Panc1 (cell line): ENCODE measurements at places on chromosomes 2 and 18. TPM values are rescaled to one million over a fixed set of nuclear protein-coding genes. Genes with fewer than 3 reads are reported as not detected.
A peak's percentile ranks its signal among the peaks of the same experiment; 100 is the strongest.

SALL3 gene
- not detected for total RNA-seq

DNA sequence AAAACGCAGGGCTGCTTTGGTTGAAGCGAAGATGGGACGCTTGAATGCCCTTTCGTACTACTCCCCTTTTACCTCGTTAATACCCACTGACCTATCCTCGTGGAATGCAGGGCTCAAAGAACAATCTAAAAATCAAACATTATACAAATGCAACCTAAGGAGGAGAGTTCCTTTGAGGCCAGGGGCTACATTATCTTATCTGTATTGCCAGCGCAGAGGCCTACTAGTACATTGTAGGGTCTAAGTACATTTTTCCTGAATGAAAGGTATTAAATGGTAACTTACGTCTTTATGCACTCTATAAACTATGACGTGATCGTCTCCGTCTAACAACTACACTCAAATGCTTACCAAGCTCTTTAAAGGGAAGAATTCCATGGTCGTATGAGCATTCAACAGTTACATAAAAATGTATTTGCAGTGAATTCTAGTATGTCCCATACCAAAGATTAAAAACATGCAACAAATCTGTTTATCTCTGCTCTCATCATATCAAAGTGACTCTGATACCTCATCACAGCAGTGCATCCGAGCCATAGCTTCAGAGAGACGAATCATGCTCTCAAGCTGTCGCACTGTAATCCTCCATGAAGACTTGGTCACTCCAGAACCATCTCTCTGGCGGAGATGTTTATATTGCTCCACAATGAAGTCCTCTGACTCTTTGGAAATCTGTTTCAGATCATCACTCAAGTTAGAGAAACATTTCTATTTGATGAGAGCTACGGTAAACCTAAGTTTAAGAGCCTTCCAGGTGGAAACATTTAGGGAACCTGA lies 14.1 kb upstream of the LCT start:
- DNase-seq, result no peak
- H3K36me3 ChIP-seq, result peaks cover 14% of the 10 kb centered on the region
- H3K4me1 ChIP-seq, result no peaks in the 10 kb centered on the region
- H3K27ac ChIP-seq, result no peak overlapping the region
- H3K27me3 ChIP-seq, result no peaks in the 10 kb centered on the region
- no peak overlapping the region for H3K4me3 ChIP-seq

- no peaks in the 10 kb centered on the region for H3K27me3 ChIP-seq
- H3K27ac ChIP-seq, result no peak overlapping the region
- H3K36me3 ChIP-seq, result no peaks in the 10 kb centered on the region
- no peaks in the 10 kb centered on the region for H3K4me1 ChIP-seq
- no peak overlapping the region for H3K4me3 ChIP-seq
Observed at GRCh38 chr18:76386886-76387285, 108.2 kb downstream of the ZNF516 start.

DNA sequence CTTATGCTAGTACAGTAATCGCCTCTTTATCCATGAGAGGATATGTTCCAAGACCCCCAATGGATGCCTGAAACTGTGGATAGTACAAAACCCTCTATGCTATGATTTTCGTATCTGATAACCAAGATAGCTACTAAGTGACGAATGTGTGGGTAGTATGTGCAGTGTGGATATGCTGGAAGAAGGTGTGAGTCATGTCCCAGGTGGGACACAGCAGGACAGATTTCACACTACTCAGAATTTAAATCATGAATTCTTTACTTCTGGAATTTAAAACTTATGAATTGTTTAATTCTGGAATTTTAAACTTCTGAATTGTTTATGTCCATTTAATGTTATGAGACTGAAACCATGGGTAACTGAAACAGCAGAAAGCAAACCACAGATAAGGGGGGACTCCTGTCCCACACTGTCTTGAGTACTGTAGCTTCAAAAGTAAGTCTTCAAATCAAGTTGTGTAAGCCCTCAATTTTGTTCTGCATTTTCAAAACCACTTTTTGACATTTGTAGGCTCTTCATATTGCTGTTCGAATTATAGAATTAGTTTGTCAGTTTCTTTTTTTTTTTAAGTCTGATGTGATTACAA lies 116.0 kb downstream of the LTBP1 start:
- no peaks in the 10 kb centered on the region for H3K27me3 ChIP-seq
- no peak overlapping the region for H3K27ac ChIP-seq
- no peaks in the 10 kb centered on the region for H3K4me1 ChIP-seq
- H3K4me3 ChIP-seq, result no peak overlapping the region

- no peaks in the 10 kb centered on the region; the same call in 1 of the 2 replicates for H3K36me3 ChIP-seq
- DNase-seq, result no peak
- no peak overlapping the region for H3K4me3 ChIP-seq
Observed at GRCh38 chr2:43425659-43426058, 170.2 kb downstream of the THADA start.

- H3K4me3 ChIP-seq, result no peak overlapping the region
- H3K4me1 ChIP-seq, result no peaks in the 10 kb centered on the region
- H3K27ac ChIP-seq, result no peak overlapping the region
- H3K27me3 ChIP-seq, result peaks cover 13% of the 10 kb centered on the region
- DNase-seq, result no peak
- no peaks in the 10 kb centered on the region for H3K36me3 ChIP-seq
Observed at GRCh38 chr2:70627211-70627898, 73.7 kb upstream of the TGFA start.

RBM44 gene
- 0.90 TPM for total RNA-seq

GRCh38 chr2:225932811-225933413 lies 533.4 kb downstream of the NYAP2 start:
- H3K36me3 ChIP-seq, result no peaks in the 10 kb centered on the region
- H3K4me3 ChIP-seq, result no peak overlapping the region
- no peak for DNase-seq

- no peaks in the 10 kb centered on the region for H3K27me3 ChIP-seq
- no peaks in the 10 kb centered on the region for H3K36me3 ChIP-seq
- no peak overlapping the region for H3K4me3 ChIP-seq
Observed at GRCh38 chr2:84085562-84085961, 373.5 kb downstream of the SUCLG1 start.

ZNF892 gene
- 8.1 TPM for total RNA-seq

- H3K36me3 ChIP-seq, result no peaks in the 10 kb centered on the region
- H3K27me3 ChIP-seq, result no peaks in the 10 kb centered on the region; the same call in 1 of the 2 replicates
- H3K27ac ChIP-seq, result no peak overlapping the region
- no peak for DNase-seq
Observed at GRCh38 chr18:4353853-4354418, 101.2 kb downstream of the DLGAP1 start.

DNA sequence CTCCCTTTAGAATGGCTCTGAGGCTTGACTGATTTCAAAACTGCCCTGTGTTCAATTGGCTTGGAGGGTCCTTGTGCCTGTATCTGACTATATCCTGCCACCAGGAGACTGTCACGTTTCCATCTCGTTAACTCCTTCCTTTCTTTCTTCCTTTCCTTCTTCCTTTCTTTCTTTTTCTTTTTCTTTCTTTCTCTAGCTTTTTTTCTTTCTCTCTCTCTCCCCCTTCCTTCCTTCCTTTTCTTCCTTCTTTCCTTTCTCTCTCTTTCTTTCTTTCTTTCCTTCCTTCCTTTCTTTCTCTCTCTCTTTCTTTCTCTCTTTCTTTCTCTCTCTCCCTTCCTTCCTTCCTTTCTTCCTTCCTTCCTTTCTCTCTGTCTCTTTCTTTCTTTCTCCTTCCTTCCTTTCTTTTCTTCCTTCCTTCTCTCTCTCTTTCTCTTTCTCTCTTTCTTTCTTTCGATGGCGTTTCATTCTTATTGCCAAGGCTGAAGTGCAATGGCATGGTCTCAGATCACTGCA lies 38.1 kb upstream of the EML6 start:
- no peak overlapping the region for H3K4me3 ChIP-seq
- H3K27ac ChIP-seq, result no peak overlapping the region
- no peaks in the 10 kb centered on the region; the same call in 1 of the 2 replicates for H3K27me3 ChIP-seq
- H3K4me1 ChIP-seq, result no peaks in the 10 kb centered on the region

DNA sequence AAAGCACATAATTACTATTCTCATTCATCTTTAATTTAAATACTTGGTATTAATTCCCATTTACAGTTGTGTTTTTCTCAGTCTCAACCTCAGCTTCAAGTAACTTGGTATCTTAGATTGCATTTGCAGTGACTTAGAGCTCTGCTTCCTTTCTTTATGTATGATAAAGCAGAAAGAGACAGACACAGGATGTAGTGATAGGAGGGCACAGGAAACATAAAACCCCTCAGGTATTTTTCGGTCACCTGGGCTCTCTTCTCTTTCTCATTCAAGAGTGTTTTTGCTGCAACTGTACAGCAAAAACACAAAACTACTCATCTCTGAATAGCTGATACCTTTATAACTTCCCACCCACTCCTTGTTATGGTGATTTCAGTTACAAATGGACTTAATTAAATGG lies 83.1 kb downstream of the KCTD18 start:
- H3K4me3 ChIP-seq, result no peak overlapping the region
- peaks cover 36% of the 10 kb centered on the region for H3K36me3 ChIP-seq
- H3K27ac ChIP-seq, result peak overlapping the region; percentile 51; the same call in 1 of the 2 replicates
- peaks cover 28% of the 10 kb centered on the region for H3K4me1 ChIP-seq
- no peak for DNase-seq
- H3K27me3 ChIP-seq, result no peaks in the 10 kb centered on the region

GRCh38 chr2:161020437-161020836 lies 139.8 kb upstream of the TANK start:
- H3K27me3 ChIP-seq, result no peaks in the 10 kb centered on the region
- H3K4me1 ChIP-seq, result no peaks in the 10 kb centered on the region
- no peak for DNase-seq
- no peaks in the 10 kb centered on the region for H3K36me3 ChIP-seq
- H3K4me3 ChIP-seq, result no peak overlapping the region
- no peak overlapping the region for H3K27ac ChIP-seq

GRCh38 chr18:76558881-76559667 lies 64.0 kb upstream of the ZNF516 start:
- no peaks in the 10 kb centered on the region for H3K36me3 ChIP-seq
- no peak overlapping the region for H3K4me3 ChIP-seq
- no peak for DNase-seq
- peaks cover 11% of the 10 kb centered on the region for H3K27me3 ChIP-seq
- H3K27ac ChIP-seq, result no peak overlapping the region
- no peaks in the 10 kb centered on the region for H3K4me1 ChIP-seq

DNA sequence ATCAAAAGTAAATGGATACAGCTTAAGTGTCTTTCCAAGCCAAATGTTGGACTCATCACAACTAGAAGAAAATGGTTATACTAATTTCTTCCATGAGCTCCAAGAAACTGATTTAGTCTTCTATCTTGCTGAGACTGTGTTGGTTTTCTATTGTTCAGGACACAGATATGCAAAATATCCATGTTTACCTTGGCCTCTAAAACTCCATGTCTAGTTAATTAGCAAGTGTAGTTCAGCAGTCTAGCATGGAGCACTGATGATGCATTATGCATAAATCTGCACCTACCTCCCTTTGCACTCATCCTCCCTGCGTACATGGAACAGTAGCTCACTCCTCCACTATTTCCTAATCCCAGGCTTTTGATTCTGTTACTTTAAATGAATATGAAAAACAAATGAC lies 731.4 kb upstream of the CHAC2 start:
- no peaks in the 10 kb centered on the region for H3K27me3 ChIP-seq
- H3K4me3 ChIP-seq, result no peak overlapping the region
- H3K36me3 ChIP-seq, result no peaks in the 10 kb centered on the region
- no peak for DNase-seq
- H3K4me1 ChIP-seq, result no peaks in the 10 kb centered on the region

COL3A1 gene
- 6.9 TPM for total RNA-seq

- no peak overlapping the region for H3K4me3 ChIP-seq
- DNase-seq, result no peak
- H3K36me3 ChIP-seq, result no peaks in the 10 kb centered on the region
- no peak overlapping the region for H3K27ac ChIP-seq
- 0 out of 2 replicates have a peak, but pooled peaks cover 6% of the 10 kb centered on the region for H3K4me1 ChIP-seq
Observed at GRCh38 chr18:766550-766860, 45.5 kb downstream of the YES1 start.

CRACDL gene
- 2.4 TPM for total RNA-seq

TAF4B gene
- total RNA-seq, result 8.0 TPM

DNA sequence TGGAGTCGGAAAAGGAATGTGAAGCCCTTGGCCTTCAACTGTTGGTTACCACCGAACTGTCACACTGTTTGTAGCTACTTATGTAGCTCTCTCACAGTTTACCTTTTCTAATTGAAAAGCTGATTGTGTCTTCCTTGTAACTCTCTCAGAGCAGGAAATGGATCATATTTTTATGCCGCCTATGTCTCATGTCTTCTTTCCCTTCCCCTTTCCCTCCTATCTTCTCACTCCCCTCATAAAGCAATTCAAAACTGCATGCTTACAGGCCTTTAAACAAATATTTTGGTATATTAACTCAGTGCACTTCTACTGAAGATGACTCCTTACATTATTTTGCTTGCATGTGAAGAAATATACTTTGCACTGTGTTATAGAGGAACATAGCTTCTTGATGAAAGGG lies 6.0 kb downstream of the SLC39A10 start:
- H3K36me3 ChIP-seq, result peaks cover 3% of the 10 kb centered on the region
- no peak overlapping the region; the same call in 1 of the 2 replicates for H3K27ac ChIP-seq
- no peak for DNase-seq
- peaks cover 24% of the 10 kb centered on the region for H3K4me1 ChIP-seq
- H3K27me3 ChIP-seq, result no peaks in the 10 kb centered on the region
- H3K4me3 ChIP-seq, result no peak overlapping the region

- H3K4me1 ChIP-seq, result peaks cover 29% of the 10 kb centered on the region
- H3K27me3 ChIP-seq, result no peaks in the 10 kb centered on the region
- DNase-seq, result no peak
- no peak overlapping the region for H3K4me3 ChIP-seq
Observed at GRCh38 chr18:9117980-9118841, 15.7 kb downstream of the NDUFV2 start.

DNA sequence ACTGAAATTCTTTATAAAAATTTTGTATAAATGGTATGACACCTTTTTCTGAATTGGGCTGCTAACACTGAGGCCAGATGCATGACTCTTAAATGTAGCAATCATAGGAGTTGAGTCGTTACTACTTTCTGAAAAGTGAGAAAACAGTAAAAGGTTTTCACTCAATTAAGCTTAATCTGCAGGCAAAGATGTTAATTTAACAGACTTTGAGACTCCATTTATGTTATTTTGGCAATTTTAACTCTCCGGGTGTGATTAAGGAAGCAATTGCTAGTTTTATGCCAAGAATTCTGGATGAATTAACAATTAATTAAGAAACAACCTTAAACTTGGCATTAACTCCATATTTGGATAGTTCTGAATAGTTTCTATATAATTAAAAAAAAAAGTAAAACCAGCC lies 104.3 kb downstream of the AGPS start:
- no peak for DNase-seq
- H3K27ac ChIP-seq, result no peak overlapping the region
- H3K4me1 ChIP-seq, result no peaks in the 10 kb centered on the region
- H3K4me3 ChIP-seq, result no peak overlapping the region

DNA sequence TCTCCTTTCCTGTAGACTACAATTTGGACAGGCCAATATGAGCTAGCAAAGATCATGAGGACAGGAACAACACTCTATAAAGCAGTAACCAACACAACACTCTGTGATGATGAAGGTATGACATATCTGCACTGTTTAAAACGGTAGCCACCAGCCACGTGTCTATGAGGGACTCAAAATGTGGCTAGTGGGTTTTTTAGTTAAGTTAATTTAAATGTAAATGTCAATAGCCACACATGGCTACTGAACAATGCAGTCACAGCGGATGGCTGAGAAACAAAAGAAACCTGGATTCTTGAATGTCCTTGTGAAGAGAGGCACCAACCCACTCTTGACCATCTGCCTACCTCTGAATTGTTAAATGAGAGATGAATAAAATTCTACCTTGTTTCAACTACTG lies 33.9 kb downstream of the FANCL start:
- H3K4me1 ChIP-seq, result peaks cover 14% of the 10 kb centered on the region
- no peak overlapping the region for H3K27ac ChIP-seq
- H3K36me3 ChIP-seq, result peaks cover 4% of the 10 kb centered on the region; the same call in 1 of the 2 replicates
- H3K27me3 ChIP-seq, result no peaks in the 10 kb centered on the region
- DNase-seq, result no peak
- H3K4me3 ChIP-seq, result no peak overlapping the region
